ENCODE measurements at places on chromosomes 7 and 10. TPM values are rescaled to one million over a fixed set of nuclear protein-coding genes. Genes with fewer than 3 reads are reported as not detected.

Gene PNLIPRP2
- total RNA-seq: not detected

GRCh38 chr7:80298201-80298600 lies 163.6 kb downstream of the GNAI1 start:
- no peak for DNase-seq

- no peak for DNase-seq
Measured at GRCh38 chr10:45410489-45410806, 36.4 kb downstream of the ALOX5 start.

DNA sequence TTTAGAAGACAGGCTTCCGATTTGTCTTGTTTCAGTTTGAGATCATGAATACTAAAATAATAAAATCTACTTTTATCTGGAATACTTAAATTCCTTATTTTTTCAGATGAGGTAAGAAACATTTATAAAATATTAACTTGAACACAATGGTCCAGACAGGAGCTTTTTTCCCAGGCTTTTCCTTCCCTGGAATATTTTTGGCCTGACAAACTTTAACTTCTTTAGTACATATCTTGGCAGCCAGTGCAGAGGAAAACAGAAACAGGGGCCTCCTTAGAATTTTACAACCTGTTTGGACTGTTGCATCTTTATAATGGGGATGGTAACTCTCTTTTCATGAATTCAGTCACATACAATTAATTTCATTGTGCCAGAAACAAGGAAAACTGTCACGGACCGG lies 41.4 kb downstream of the NRP1 start:
- DNase-seq: no peak

DNA sequence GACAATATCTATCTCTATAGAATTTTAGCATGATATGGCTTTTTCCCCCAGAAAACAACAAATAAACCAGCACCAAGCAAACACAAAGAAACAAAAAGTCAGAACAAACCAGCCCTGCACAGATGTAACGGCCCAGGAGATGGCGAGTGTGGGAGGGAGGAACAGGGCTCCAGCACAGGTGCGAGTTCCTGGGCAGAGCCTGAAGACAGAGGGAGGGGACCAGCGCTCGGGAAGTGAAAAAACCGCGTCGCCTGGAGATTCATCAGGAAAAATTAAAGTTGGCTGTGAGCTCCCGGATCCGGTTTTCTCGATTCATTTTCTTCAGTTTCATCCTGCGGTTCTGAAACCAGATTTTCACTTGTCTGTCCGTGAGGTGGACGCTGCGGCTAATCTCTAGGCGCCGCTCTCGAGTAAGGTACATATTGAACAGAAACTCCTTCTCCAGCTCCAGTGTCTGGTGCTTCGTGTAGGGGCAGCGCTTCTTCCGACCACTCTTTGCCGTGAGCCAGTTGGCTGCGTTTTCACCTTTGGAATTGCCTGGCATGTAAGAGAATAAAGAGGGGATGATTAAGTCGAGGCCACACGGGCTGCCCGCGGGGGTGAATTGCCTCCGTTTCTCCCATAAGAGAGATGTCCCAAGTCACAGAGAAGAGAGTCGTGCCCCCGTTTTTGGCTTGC lies 2.3 kb downstream of the HOXA10 start:
- peak; percentile 20 for DNase-seq

- no peak for DNase-seq
Measured at GRCh38 chr10:98611436-98611835, 164.7 kb upstream of the HPS1 start.

- DNase-seq: no peak
Measured at GRCh38 chr10:132055616-132056015, 10.1 kb upstream of the JAKMIP3 start.

GRCh38 chr7:63025815-63026214 lies 972.8 kb upstream of the ZNF722 start:
- no peak for DNase-seq

GRCh38 chr7:106126170-106126938 lies 14.2 kb upstream of the SYPL1 start:
- no peak for DNase-seq

Gene SEC61A2
- total RNA-seq: 4.5 TPM

- DNase-seq: no peak
Measured at GRCh38 chr10:74502963-74503608, 323.3 kb upstream of the KAT6B start.

DNA sequence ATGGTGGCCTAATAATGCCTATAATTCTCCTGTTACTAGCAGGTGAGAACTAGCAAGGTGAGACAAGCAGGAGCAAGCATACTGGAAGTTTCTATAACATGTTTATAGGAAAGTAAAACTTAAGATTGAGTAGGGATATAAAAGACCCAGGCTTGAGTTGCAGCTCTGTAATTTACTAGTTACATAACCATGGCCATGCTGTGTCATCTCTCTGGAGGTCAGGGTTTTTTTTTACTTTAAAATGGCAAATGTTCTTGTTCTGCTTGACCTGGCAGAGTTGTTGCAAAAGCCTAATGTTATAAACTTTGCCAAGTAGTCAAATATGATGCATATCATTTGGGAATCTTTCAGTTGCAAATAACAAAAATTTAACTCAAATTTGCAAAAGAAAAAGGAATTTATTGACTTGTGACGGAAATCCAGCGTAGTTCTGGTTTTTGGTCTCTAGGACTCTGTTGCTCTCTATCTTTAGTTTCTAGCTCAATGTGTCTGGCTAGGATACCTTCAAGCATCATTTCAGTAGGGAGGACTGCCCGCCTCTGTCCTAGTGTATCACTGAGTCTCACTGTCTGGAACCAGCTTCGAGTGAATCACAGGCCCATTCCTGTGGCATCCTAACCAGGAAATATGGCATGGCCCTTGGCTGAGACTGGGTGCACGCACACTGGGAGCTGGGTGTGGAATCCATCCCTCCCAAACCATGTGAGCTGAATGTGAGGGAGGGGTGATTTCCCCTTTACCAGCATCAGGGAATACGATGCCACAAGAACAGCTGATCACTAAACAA lies 67.9 kb downstream of the ADAM22 start:
- DNase-seq: no peak

DNA sequence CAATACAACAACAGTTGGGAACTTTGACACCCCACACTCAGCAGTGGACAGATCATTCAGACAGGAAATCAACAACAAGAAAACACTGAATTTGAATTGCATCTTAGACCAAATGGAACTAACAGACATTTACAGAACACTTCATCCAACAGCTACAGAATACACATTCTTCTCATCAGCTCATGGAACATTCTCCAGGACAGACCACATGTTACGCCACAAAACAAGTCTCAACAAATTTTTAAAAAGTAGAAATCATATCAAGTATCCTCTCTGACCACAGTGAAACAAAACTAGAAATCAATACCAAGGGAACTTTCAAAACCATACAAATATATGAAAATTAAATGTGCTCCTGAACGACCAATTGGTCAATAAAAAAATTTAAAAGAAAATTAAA lies 212.3 kb downstream of the DNAJC1 start:
- DNase-seq: no peak

DNA sequence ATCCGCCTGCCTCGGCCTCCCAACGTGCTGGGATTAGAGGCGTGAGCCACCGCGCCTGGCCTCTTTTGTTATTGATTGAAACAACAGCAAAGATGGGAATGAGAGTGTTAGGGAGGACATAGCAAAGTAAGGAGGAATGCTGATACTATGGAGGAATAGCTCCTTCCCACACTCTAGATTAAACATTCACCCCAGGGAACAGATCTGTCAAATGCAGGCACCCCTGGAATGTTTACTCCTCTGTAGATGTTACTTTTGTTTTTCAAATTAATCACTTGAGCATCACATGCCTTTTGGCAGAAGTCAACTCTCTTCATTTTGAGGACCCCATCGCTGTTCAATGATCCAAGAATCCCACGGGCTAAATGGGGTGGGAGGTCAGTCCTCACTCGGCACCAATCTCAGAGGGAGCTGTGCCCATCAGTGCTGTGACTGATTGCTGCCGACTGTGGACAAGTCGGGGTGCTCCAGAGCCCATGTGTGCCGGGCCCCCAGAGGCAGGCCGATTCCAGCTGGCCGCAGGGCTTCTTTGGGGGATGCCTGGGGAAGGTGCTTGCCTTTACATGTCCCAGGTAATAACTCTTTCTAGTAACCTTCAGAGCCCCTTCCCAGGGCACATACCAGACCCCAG lies 10.2 kb upstream of the COBL start:
- DNase-seq: no peak

GRCh38 chr10:76921383-76922010 lies 716.1 kb downstream of the KCNMA1 start:
- DNase-seq: no peak

DNA sequence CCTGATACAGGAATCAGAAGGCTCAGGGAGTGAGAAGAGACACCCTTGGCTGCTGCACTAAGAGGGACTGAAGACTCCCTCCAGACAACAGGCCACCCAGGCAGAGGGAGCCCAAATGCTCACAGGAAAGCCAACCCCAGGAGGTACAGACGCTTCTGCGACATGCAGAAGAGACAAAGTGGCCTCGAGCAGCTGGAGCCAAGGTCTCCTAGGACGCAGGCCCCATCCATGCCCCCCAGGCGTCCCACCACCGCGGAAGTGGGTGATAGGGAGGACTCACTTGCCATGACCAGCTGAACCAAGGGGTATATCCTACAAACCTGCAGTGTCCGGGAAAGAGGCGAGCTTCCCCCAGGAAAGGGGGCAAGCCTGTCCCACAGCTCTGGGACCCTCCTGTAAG lies 56.9 kb downstream of the CTBP2 start:
- DNase-seq: no peak

DNA sequence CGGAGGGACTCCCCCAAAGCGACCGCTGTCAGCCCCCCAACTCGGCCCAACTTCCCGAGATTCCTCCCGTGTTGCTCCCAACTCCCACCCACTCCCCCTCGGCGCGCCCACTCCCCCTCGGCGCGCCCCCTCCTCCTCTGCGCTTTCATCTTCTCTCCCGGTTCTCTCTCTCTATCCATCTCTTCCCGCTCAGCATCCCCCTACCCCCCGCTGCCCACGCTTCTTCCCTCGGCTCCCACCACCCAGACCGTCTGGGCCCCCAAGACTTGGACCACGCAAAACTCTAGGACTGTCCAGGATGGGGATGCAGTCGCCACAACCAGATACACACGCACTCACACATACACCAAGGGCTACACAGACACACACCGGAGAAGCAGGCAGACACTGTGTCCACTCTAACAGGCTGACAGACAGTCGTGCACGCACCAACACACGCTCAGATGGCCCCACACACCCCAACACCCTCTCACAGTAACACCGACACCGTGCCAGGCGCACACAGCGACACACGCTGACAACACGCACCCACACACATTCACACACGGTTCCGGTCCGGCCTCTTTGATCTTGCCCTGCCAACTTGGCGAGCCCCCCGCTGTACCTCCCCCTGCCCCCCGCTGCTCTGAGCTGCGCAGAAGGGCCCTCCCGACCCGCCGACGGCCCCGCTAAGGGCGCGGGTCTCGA lies 1.1 kb downstream of the GRID1 start:
- DNase-seq: peak; percentile 19

Gene UPP1
- total RNA-seq: 32.0 TPM

GRCh38 chr7:91537260-91538152 lies 273.3 kb downstream of the FZD1 start:
- no peak for DNase-seq

GRCh38 chr7:42207420-42207819 lies 29.6 kb downstream of the GLI3 start:
- DNase-seq: no peak

DNA sequence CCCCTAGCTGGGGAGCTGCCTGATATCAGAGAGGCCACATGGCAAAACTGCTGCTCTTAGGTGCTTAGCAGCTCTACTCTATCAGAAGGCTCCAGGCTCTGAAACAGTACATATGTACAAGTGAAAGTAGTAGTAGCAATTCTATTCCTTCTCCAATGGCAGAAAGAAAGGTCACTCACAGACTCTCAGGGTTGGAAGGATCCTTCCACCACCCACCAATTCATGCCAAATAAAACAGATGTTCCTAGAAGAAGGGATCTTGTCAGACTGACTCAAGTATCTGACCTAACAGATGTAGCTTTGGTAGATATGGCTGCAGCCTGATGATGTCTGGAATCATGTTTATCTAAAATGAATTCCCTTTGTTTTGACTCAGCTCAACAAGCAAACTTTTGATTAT lies 8.0 kb upstream of the ALDH18A1 start:
- DNase-seq: no peak
